HuH-7.5 (cell line): ENCODE measurements at places on chromosomes 5 and 9.

GRCh38 chr5:69416699-69417098, 1.8 kb downstream of the MARVELD2 start:
- DNase-seq: no peak

GRCh38 chr5:169307646-169308045, 6.7 kb upstream of the SLIT3 start:
- DNase-seq: no peak

DNA sequence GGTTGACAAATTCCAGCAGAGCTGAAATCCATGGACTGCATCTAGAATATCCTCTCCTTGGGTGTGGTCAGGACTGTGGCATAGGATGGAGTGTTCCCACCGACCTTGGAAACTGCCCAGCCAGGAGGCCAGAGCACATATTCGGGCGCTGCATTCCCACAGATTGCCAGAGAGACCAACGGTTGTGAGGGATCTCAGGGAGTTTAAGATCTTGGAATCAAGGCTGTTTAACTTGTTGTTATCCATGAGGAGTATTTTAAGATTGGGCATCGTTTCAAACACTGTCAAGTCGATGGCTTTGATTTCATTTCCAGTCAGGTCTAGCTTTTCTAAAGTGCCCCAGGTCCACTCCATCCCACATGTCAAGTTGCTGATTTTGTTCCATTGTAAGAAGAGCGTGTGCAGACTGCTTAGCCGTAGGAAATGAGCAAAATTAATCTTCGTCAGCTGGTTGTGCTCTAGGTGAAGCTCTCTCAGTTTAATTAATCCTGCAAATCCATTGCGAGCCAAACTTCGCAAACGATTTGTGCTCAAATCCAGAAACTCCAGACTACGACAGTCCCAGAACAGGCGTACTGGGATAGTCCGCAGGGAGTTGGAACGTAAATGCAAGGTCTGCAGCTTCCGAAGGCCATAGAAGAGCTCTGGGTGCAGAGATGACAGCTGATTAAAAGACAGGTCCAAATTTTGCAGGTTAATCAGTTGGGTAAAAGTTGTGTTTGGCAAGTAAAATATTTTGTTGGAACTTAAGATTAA, 1.5 kb downstream of the LRRTM2 start:
- DNase-seq: no peak

DNA sequence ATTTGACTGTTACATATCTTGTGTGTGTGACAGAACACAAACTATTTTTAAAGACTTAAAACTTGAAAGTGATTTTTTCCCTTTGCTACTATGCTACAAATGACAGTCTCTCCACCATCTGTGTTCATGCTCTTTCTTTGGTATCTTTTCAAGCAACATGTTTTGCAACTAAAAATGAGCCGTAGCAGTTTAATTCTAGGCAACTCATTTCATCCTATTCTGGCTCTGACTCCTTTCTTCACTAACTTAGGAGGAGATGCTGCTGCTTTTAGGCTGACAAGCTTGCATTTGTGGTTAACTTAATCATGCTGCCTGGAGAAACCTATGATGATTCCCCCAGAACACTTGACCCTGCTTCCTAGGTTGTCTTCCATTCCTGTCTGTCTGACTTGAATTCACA, 100.6 kb downstream of the HACD4 start:
- no peak for DNase-seq

DNA sequence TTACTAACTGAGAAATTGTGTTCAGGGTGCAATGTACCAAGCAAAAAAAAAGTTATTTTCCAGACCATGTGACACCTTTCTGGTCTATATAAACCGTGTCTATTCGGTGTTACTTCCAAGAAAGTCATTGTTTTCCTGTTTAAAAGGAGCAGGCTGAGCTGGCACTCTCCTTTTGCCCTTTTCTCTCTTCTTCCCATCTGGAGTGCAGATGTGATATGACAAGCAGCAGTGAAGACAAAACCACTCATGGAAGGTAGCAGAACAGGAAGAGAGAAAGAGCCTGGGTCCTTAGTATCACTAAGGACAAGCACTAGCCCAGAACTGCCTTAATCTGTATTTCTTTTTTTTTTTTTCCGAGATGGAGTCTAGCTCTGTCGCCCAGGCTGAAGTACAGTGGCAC, 25.6 kb downstream of the LYRM7 start:
- DNase-seq: no peak

- DNase-seq: no peak
These were observed 98.2 kb downstream of the CSNK1G3 start for GRCh38 chr5:123610209-123610608.

- no peak for DNase-seq
These were observed 53.9 kb upstream of the RIC1 start for GRCh38 chr9:5575000-5575399.

GRCh38 chr5:59655693-59656309, 237.7 kb downstream of the PDE4D start:
- no peak for DNase-seq

DNA sequence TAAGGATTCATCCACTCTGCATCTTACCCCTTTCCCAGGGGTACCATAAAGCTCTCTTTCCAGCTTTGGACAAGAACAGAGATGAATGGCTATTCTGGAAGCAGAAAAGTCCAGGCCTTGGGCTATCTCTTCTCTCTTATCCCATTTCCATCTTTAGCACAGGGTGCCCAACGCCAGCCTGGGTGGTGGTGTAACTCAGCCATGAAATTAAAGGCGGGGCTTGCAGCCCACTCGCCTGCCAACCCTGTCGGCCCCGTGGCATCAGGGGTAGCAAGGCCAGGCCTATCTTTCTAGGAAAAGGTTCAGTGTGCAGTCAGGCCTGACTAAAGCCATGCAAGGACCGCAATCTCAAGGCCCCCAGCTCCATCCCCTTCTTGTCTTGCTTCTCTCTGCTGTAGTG, 78.7 kb downstream of the FGF18 start:
- DNase-seq: no peak

GRCh38 chr9:131270171-131271015, 5.9 kb downstream of the FAM78A start:
- DNase-seq: no peak

- no peak for DNase-seq
These were observed 285.6 kb downstream of the FBXL7 start for GRCh38 chr5:15785531-15785981.

DNA sequence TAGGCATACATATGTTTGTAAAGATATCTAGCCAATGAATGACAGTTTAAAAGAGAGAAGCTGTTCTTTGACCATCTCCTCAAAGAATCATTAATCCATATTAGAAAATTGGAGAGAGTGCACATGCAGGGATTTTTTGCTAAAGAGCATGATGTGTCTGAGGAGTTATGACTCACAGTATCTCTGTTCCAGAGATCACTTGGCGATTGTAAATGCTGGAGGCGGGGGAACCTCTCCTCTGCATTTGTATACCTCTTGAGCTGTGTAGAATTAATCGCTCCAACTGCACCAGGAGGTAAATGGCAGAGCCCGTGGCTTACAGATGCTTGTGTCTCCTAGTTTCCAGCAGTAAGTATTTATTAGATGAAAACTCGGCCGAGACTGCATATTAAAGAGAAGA, 3.6 kb upstream of the SPATA31D1 start:
- no peak for DNase-seq

- DNase-seq: no peak
These were observed 75.4 kb upstream of the ZFAND5 start for GRCh38 chr9:72440378-72440777.

- no peak for DNase-seq
These were observed 197.0 kb downstream of the SLF1 start for GRCh38 chr5:94815313-94816039.

GRCh38 chr9:25913806-25914205, 235.6 kb upstream of the TUSC1 start:
- DNase-seq: no peak

GRCh38 chr5:103862398-103862797, 299.8 kb upstream of the NUDT12 start:
- DNase-seq: no peak

DNA sequence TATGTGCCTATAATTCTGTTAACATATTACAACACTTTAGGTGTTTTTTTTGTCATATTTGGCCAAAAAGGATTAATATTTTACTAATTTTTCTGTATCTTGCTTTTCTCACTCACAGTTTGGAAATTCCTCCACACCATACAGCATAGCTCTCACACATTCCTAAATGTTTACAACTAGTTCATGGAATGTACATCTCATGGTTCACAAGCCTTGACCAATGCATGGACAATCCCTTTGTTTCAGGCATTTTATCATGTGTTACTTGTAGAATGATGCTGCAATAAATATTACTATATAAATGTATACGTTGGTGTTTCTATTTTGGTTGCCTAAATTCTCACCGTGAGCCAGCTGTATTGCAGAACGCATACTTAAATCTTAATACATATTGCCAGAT, 80.5 kb upstream of the SPATA31C2 start:
- no peak for DNase-seq

GRCh38 chr9:109593612-109594011, 95.5 kb upstream of the PTPN3 start:
- DNase-seq: no peak

DNA sequence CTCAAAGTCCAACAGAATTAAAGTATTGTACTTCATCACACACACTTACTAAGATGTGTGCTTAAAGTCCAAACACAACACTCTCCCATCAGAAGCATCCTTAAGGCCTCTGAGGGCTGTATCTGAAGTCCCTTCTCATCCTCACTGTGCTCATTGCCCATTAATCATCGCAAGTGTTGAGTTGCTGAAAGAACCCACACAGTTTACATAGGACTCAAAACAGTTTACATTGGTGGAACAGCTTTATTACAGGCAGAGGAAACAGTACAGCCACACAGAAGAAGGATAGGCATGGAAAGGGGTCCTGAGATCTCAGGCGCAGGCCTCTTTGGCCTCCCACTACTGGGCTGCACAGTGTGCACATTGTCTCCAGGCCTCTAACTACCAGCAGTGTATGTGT, 113.4 kb downstream of the CMYA5 start:
- DNase-seq: no peak

DNA sequence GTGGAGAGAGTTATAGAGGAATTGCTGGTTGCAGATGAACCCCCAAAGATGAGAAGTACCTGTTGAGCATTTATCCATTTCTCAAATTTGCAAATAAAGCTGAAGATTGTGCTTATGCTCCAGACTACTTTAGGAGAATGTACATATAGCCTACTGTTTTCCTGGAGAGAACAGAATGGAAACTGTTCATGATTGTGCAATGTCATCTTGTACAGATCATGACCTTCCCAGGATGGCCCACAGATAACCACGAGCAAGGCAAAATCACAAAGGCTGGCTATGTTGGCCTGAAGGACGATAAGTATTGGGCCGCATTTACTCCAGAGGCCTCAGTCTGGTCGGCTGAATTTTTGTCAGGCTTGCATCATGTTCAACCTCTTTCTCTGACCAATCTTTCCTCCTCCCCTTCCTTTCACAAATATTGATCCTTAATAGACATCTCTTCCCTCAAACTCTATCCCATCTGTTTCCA, 28.5 kb upstream of the RICTOR start:
- peak; percentile 39 for DNase-seq

DNA sequence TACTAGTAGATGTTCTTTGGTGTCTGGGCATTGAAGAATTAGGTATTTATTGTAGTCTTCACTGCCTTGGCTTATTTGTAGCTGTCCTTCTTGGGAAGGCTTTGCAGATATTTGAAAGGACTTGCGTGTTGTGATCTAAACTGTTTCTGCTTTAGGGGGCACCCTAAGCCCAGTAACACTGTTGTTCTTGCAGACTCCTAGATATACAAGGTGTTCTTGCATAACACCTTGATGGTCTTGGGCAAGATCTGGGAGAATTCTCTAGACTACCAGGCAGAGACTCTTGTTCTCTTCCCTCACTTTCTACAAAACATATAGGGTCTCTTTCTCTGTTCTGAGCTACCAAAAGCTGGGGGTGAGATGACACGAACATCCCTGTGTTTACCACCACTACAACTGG, 179.1 kb downstream of the FAM170A start:
- no peak for DNase-seq

- no peak for DNase-seq
These were observed 40.4 kb downstream of the SAR1B start for GRCh38 chr5:134592141-134592746.

- no peak for DNase-seq
These were observed 17.0 kb downstream of the CAMK2A start for GRCh38 chr5:150272531-150272930.

DNA sequence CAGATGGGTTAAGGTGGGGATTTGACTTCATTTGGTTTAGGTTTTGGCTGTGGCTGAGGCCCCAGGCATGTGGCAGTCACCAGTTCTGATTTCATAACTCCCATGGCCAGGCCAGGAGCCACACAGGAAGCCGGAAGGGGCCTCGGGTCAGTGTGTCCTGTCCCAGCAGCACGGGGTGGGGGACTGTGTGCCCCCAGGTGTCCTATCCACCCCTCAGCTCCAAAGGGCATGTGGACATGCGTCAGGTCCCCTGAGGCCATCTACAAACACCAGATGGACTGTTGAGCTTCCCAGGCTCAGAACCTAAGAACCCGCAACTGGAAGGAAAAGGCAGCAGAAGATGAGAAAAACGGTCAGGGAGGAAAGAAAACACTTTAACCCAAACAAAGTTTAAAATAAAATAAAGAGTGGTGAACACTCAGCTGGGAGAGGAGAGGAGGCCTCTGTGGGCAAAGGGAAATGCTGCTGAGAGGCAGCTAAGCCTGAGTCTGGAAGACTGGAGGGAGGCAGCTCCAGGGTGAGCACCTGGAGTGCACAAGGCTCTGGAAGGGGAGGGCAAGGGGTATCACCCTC, 260.8 kb downstream of the AUH start:
- DNase-seq: peak; percentile 43

DNA sequence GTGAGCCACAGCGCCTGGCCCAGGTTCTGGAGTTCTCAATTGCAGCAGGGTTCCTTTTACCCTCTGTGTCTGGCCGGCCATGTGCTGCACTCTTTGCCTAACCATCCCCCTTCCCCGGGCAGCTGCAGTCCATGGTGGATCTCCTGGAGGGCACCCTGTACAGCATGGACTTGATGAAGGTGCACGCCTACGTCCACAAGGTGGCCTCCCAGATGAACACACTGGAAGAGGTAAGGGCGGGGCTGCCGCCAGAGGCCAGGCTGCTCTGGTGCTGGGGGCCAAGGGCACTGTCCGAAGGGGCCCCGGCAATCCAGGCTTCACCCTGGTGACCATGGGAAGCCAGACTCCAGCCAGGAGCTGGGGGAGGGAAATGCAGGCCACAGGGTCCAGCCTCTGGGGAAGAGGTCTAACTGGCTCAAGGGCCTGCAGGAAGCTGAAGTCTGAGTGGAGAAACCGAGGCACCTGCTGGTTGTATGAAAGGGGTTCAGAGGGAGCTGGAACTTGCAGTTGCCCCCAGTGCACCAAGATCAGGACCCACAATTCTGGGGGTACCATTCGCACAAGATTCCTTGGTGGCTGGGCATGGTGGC, 18.1 kb downstream of the OLFML2A start:
- peak; percentile 80 for DNase-seq

- no peak for DNase-seq
These were observed 36.9 kb upstream of the PIP5K1B start for GRCh38 chr9:68668127-68668526.

- DNase-seq: no peak
These were observed 166.4 kb downstream of the KDM4C start for GRCh38 chr9:6924149-6924548.

- no peak for DNase-seq
These were observed 11.3 kb downstream of the CARD19 start for GRCh38 chr9:93107151-93107824.
